Activated CD4-positive, alpha-beta T cell treated with anti-CD3 and anti-CD28 coated beads for 48 hours (primary cell): ENCODE measurements at places on chromosomes 5 and 9.

DNA sequence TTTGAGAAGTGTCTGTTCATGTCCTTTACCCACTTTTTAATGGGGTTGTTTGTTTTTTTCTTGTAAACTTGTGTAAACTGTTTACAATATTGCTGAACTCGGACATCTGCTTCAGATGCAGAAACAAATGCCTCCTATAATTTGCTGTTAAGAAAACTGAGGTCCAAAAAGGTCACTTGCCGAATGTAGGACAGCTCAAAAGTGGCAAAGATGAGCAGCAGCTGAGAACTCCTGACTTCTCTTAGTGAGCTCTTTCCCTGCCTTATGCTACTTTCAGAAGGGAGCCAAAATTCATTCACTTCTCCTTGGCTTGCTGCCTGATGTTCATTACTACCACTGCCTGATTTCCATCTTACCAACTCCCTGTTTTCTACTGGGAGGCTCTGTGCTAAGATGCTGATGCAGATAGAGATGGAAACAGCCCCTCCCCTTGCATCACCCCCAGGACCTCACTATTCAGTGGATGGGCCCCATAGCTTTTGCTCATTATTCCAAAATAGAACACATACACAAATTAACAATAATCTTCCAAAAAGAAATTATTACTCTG is 60.1 kb downstream of the SEMA6A start:
- DNase-seq = no peak

DNA sequence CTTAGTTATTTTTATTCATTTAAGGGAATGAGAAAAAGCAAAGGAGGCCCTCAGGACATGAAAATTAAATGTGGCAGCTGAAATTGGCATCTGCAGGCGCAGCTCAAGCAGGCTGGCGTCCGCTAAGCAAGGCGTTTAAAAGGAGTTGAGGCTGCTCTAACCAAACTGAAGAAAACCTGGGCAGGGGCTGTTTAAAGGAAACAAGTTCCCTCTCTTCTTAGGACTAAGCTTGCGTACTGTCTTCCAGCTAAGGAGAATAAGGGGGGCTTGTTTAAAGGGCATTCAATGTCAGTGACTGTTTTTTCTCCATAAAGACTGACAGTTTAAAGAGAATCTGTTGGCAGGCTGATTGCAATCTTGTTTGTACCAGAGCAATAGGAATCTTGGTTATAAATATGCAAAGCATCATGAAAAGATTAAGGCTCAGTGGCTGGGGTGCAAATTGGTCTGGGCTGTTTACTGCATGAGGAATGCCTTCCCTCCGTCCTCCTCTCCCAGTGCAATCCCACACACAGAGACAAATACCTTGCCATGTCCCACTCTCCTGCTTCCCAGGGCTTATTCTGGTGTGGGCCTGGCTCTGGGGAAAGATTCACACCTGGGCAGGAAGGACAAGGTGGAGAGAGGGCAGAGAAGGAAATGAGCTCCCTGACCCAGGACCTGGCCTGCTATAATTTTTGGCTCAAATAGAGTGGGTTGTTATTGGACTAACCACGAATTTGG is 85.9 kb upstream of the LIFR start:
- DNase-seq = no peak

DNA sequence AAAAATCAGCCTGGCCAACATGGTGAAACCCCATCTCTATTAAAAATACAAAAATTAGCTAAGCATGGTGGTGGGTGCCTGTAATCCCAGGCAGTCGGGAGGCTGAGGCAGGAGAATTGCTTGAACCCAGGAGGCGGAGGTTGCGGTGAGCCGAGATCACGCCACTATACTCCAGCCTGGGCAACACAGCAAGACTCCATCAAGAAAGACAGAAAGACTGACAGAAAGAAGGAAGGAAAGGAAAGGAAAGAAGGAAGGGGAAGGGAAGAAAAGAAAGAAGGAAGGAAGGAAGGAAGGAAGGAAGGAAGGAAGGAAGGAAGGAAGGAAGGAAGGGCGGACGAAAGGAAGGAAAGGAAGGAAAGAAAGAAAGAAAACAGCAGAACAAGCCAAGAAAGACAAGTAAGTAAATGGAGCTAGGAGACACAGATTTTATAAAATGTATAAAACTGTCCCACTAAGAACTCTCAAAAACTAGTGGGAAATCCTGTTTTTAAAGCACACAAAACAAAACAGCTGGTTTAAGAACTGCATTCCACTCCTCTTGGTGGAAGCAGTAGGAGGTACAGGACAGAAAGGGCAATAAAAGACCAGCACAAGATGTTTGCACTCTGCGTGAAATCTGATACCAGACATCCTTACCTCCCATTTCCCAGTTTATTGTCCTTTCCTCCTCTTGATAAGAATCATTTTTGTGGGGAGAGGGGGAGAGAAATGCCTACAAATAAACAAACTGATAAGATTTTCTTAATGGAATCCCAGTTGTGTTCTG is 46.7 kb downstream of the MYO10 start:
- no peak for DNase-seq

- no peak for DNase-seq
These were observed 33.8 kb downstream of the FANCC start for GRCh38 chr9:95283673-95284072.

GRCh38 chr5:39164529-39165402 is 54.6 kb downstream of the FYB1 start:
- no peak for DNase-seq

- DNase-seq = no peak
These were observed 7.1 kb downstream of the ACTL7A start for GRCh38 chr9:108869092-108869725.

DNA sequence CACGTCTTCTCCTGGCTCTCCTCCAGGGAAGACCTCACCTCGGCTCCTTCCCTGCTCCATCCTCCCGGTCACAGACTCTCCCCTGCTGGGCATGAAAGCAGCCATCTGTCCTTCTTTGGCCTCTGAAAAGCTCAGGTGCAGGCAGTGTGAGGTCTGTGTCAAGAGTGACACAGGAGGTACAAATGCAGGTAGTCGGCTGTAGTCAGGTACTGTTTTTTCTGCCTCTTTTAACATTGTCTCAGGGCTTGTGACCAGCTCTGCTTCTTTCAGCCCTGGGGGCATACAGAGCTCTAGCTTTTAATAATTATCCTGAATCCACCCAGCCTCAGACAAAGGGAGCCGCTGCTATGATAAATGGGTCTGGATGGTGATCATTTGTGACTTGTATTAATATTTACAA is 46.4 kb downstream of the C5orf15 start:
- no peak for DNase-seq

GRCh38 chr9:114906922-114907571 is 23.3 kb downstream of the TNFSF8 start:
- DNase-seq = peak; percentile 44

GRCh38 chr5:82257247-82257646 is 20.9 kb downstream of the RPS23 start:
- no peak for DNase-seq

- no peak for DNase-seq
These were observed 36.0 kb upstream of the PTPN3 start for GRCh38 chr9:109534151-109534550.

DNA sequence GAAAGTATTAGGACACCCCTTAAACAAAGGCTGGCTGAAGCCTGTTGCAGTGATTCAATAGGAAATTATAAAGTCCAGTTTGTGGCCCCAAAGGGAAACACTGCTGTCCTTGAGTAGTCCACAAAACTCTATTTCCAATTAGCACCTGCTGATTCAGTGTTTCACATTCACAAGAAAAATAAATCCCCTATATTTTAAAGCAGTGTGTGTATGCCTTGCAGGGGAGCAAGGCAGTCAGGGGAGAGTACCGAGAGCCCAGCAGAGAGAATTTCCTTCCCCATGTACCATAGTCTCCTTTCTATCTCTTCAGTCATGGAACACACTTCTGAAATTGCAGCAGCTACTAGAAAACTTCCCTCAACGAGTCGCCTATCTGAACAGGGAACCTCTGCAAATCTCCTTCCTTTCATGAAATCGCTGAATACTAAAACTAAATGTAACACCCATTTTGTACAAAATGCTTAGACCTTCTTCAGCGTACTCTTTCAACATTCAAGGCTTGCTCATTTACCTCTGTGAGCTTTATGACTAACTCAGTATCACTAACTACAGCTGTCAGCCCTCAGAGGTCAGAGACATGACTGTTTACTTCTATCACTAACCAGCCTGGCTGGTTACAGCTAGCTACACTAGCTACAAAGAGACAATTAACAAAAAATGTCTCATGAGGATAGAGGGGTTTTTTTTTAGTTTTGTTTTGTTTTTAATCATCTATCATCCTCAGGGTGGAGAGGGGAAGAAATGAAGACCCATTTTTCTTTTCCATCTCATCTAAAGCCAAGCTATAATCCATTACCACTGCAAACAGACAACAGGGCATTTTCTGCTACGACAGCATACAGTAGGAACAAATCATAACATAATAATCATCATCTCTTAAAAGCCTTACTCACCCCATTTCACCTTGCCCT is 188.7 kb downstream of the EBF1 start:
- no peak for DNase-seq

GRCh38 chr5:79135790-79136553 is 24.4 kb downstream of the BHMT start:
- DNase-seq = no peak

DNA sequence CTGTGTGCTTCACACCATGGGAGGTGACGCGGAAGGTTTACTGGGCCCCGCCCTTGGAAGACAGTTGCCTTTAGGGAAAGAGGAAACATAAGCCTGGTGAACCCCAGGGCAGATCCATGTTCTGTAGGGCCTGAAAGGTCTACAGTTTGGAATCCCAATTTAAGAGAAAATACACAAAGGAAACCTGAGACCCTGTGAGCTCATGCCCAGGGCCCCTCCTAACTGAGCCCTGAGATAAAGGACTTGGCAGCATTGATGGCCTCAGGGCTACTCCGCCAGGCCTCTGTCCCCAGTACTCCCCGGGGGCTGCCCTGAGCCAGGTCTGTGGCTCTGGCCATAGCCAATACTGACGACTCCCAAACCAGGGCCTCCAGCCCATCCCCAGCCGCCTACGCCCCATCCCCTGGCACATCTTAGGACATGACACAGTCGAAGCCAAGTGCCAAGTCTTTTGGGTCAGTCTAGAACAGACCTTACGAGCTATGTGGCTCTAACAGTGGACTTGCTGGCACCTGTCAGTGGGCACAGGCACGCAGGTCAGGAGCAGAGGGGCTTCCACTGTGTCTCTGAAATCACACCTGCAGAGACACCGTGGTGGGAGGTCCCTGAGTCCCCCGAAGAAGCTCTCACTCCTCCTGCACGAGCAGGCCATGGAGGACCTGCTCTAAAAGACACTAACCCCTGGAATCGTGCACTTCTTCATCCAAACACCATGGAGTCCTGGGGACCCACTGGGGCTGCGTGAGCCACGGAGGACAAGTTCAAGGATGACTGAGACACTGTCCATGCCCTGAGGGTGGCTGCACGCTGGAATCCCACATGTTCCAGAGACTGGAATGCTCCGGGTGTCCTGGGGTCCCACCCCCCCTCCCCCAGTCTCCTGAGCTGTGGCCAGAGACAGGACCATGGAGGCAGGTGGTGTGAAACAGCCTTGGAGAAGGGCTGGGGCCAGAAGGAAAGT is 40.3 kb upstream of the BARHL1 start:
- no peak for DNase-seq

GRCh38 chr5:159844267-159845121 is 71.8 kb upstream of the ADRA1B start:
- no peak for DNase-seq

GRCh38 chr9:22175972-22176545 is 167.0 kb upstream of the CDKN2B start:
- DNase-seq = no peak

GRCh38 chr9:69323861-69324260 is 1.2 kb upstream of the ENTREP1 start:
- DNase-seq = no peak

GRCh38 chr9:129988607-129989361 is 54.2 kb downstream of the FNBP1 start:
- peak; percentile 35 for DNase-seq

- no peak for DNase-seq
These were observed 31.6 kb upstream of the GARNL3 start for GRCh38 chr9:127232833-127233549.

GRCh38 chr9:122900791-122901190 is 4.4 kb downstream of the RC3H2 start:
- DNase-seq = no peak

DNA sequence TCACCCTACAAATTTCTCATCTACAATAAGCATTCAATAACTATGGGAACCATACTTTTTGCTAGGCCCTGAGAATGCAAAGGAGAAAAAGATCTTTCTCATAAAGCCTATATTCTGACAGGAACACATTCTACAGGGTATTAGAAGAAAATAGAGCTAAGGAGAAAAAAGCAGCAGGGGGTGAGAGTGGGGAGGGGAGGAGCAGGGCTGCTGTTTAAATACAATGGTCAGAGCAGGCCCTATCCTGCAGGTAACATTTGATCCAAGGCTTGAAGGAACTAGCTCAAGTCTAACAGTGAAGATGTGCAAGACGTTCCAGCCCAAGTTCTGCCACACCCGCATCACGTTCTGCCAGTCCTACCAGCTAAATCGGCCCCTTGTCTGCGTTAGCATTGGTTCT is 89.7 kb downstream of the ELAVL2 start:
- DNase-seq = no peak

- DNase-seq = no peak
These were observed 144.1 kb downstream of the ENTREP1 start for GRCh38 chr9:69469136-69469535.

DNA sequence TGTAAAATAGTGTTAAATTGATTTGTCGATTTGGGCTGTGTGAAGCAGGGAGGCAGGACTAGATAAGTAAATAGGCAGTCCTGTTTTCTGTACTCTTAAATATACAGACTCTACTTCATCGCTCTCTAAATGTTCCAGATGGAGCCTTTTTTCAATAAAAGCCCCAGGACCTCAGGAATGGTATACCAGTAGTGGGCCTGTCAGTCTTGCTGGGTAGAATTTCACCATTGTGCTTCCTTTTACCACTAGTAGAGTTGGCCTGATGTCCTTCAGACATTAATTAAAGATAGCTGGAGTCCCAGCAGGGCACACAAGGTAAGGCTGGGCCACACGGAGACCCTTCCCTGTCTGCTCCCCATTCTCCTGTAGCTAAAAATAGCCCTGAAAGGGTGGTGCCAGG is 6.0 kb downstream of the SNX18 start:
- DNase-seq = no peak

DNA sequence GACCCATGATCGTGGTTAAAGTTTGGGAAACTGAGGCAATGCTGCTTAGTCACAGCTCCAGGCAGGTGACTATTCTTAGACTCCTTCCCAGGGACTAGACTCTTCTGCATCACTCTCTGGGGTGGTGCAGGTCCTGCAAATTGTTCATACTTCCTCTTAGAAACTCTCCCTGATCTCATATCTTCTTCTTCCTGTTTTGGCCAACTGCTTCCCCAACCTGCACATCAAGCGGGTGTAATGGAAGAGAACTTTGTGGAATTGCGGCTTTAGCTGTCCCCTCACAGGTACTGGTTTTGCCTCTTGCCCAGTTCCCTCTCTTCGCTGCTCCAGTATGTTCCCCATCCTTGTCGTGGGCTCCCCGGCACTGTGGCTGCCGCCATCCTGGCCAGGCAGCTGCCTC is 111.5 kb upstream of the CTSL start:
- DNase-seq = no peak

DNA sequence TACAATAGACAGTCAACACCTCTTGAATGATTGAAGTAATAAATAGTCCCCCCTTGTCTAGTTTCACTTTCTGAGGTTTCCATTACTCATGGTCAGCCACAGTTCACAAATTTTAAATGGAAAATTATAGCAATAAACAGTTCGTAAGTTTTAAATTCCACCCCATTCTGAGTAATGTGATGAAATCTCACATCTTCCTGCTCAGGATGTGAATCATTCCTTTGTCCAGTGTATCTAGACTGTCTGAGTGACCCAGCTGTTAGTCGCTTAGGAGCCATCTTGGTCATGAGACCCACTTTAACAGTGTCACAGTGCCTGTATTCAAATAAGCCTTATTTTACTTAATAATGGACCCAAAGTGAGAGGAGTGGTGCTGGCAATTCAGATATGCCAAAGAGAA is 311.6 kb upstream of the PRR16 start:
- no peak for DNase-seq
